ENCODE measurements at places on chromosomes 2 and 18. TPM values are rescaled to one million over a fixed set of nuclear protein-coding genes. Genes with fewer than 3 reads are reported as not detected.

GRCh38 chr2:33131111-33131510 is 184.4 kb downstream of the LTBP1 start:
- no peak for DNase-seq

DNA sequence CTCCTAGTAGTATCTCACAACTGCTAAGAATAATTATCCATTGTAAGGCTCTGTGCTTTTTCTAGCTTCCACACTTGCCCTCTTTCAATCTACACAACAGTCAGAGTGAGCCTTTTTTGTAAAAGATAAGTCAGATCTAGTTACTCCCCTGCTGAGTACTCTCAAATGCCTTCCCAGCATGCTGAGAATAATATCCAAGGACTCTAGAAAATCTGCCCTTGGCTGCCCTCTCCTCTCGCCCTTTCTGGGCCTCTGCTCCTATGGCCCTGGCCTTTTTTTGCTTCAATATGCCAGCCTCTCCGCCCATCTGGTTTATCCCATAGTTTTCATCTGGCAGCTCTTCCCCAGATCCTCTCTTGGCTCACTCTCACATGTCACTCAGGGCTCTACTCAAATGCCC is 455.9 kb upstream of the UBE2E3 start:
- DNase-seq: no peak

- DNase-seq: no peak
Observed at GRCh38 chr2:225472161-225472560, 72.7 kb downstream of the NYAP2 start.

PLEKHH2 gene
- total RNA-seq: 25.4 TPM

- no peak for DNase-seq
Observed at GRCh38 chr18:41134426-41134825, 820.6 kb upstream of the PIK3C3 start.

SP9 gene
- total RNA-seq: not detected

GRCh38 chr2:218877331-218877730 is 3.3 kb upstream of the WNT10A start:
- DNase-seq: peak; percentile 2

DNA sequence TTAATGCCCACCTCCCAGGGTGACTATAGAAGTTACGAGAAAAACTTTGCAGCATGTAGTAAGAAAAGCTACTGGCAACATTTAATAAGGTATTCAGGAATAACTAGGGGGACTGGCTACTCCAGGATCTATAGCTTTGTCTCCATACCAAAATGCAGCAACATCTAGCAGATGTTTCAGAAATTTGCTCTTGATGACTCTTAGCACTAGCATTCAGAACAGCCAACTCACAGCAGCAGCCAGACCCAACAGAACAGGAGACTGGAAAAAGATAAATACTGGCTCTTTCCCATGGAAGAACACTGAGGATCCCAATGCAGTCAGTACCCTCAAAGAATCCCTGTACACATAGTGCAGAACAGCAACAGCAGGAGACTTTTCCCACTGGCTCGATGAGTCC is 105.0 kb downstream of the PRKRA start:
- DNase-seq: no peak

DNA sequence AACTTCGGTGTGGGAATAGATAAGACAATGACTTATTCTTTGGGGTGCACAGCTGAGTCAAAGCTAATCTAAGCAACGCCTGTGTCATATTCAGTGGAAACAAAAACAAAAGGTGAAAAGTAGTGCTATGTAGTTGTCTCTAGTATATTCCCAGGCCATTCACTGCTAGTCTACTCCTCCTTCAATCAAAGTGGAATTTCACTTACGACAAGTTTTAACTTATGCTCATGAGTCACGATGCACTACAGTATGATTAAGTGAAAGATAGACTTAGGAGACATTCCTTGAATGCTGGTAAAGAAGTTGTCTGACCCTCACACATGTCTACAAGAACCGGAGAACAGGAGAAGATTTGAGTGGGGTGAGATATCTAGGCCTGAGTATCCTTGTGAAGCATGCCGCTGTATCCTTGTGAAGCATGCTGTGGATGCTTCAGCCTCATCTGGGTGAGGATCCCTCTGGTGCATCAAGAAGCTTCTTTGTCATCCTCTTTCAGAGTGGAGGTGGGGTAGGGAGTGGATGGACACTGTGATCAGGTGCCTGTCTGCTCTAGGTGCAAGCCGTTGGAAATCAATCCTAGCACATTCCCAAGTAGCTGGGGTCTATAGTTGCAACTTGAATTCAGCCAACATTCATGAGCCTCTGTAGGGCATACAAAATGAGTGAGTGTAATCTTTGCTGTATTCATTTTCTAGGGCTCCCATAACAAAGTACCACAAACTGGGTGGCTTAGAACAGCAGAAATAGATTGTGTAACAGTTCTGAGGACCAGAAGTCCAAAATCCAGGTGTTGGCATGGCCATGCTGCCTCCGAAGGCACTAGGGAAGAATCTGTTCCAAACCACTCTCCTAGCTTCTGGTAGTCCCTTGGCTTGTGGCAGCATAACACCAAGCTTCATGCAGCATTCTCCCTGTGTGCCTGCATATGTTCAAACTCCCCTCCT is 173.5 kb upstream of the FN1 start:
- DNase-seq: no peak

SNED1 gene
- 108 TPM for total RNA-seq

DNA sequence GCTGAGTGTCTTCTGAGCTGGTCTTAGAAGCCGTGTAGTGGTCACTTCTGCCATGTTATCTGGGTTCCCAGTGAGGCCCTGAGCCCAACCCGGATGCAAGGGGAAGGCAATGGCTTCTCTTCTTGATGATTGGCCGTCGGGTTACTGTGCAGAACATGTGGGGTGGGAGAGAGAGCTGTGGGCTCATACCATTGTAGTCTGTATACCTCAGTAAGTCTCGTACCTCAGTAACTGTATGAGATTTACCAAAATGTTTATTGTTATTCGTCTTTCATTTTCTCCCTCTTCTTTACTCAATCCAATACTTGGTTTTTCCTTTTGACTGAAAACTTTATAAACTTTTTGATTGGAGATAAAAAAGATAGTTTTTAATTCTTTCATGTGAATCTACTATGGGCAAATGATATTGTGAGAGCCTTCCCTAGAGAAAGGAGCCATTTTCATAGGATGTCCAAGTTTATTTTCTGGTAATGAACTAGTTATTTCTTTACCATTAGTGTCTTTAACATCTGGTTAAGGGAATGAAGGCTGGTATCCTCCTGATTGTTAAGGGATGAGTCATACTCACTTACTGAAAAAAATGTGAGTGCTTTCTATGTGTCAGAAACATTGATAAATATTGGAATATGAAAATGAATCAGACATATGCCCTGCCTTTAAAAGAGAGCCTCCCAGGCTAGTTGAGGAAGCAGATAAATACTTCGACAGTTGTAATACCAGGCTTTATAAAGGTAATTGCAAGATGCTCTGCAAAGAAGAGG is 129.9 kb downstream of the PRPF40A start:
- DNase-seq: no peak

DNA sequence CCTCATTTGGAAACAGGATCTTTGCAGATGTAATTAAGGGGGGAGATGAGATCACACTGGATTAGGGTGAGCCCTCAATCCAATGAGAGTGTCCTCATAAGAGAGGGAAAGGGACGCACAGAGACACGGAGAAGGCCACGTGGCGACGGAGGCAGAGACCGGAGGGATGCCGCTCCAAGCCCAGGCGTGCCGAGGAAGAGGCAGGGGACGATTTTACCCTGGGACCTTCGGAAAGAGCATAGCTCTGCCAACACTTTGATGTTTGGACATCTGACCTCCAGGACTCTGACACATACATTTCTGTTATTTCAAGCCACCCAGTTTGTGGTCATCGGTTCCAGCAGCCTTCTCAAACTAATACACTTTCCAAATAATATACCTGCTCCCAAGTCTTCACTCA is 84.4 kb upstream of the ZCCHC2 start:
- no peak for DNase-seq

GRCh38 chr18:69723434-69723833 is 224.2 kb downstream of the CD226 start:
- DNase-seq: no peak

DNA sequence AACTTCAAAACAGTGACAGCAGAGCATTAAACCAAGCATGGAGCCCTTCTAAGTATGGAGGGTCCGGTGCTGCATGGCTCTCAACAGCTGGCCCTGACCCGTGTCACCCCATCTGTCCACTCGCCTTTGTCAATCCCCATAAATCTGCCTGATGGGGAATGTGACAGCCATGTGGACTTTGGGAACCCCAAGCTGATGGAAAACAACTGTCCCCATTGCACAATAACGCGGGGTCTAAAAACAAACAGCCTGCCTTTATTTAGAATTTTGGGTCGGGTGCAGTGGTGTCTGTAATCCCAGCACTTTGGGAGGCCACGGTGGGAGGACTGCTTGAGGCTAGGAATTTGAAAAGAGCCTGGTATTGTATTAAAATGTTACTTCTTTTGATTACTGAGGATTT is 17.1 kb upstream of the THADA start:
- DNase-seq: no peak

DNA sequence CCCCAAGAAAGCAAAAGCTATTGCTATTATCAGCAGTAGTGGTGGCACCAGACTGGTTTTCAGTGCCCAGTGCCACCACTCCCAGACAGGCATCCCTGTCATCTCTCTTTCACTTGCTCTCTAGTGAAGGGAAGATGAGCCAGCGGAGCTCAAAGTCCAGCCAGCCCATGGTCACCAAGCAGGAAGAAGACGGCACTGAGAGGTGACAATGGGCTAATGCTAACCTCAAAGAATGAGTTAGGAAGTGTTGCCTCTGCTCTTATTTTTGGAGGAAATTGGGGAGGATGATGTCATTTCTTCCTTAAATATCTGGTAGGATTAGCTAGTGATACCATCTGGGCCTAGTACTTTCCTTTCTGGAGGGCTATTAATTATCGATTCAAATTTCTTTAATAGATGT is 1.7 kb downstream of the SP140 start:
- no peak for DNase-seq

- DNase-seq: no peak
Observed at GRCh38 chr2:108538000-108538625, 3.8 kb downstream of the LIMS1 start.

DPP10 gene
- total RNA-seq: not detected

DNA sequence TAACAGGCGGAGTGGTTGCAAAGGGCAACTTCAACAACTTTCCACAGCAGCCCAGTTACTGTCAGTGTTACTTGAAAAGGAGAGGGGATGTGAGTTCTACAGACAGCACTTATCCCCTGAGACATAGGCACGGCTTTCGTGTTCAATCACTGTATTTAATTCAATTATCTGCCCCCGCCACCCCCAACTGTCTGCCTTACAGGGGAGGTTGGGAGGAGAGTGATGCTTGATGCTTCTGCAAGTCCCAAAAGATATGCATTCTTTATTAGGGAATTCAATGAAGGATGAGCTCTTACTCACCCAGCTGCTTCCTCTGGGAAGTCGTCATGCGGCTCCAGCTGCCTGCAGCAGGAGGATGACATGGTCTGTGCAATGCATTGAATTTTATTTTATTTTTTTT is 639.9 kb downstream of the DCC start:
- DNase-seq: no peak

DNA sequence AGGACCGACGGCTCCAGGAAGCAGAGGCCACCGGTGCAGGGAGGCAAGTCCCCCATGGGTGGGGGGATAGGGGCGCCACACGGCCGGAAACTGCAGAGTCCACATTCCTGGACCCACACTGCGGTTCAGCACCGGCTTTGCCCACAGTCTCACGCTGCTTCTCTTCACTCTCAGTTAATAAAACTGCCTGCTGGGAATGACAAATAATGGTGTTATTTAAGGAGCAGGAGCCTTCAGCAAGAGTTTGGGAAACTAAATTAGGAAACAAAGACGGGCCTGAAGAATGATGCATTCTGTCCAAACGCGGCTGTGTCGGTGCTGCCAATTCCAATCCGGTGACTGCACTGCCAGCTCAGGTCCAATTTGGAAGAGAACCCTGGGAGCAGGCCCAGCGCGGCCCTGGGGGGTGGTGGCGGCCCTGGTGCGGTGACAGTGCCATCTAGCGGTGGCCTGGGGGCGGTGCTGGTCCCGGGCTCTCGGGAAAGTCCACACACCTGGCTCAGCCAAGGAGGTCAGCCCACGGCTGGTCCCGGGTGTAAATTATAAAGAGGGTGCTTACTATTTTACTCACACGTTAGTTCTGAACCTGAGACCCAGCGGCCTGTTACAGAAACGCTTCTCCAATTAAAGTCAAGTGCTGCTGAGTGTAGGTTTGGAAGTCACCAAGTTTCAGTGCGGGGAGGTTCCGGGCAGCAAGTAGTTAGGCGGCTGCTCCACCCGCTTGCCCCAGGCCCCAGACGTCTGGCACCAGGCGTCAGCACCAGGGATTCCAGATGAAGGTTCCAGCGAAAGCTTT is 73.1 kb upstream of the PXDN start:
- peak; percentile 98 for DNase-seq

BOLL gene
- total RNA-seq: not detected

GRCh38 chr2:133044556-133044955 is 374.6 kb upstream of the LYPD1 start:
- no peak for DNase-seq

DNA sequence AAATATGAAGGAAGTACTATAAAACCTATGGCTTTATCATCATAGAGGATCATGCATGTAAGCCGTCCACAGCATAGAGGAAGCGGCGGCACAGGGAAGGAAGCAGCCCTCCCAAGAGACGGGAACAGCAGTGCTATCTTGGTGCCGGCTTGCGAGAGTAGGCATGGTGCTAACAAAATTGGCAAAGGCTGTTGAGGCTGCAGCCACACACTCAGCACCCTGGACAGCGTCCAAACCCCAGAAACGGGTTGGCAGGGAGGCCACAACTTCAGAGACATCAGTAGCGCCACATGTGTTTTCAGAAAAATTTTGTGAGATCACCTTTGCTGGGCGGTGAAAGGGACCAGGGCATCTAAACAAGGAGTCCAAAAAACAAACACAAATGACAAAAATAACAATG is 37.7 kb downstream of the NETO1 start:
- DNase-seq: no peak

- DNase-seq: no peak
Observed at GRCh38 chr2:172404824-172405223, 22.6 kb upstream of the ITGA6 start.

DNA sequence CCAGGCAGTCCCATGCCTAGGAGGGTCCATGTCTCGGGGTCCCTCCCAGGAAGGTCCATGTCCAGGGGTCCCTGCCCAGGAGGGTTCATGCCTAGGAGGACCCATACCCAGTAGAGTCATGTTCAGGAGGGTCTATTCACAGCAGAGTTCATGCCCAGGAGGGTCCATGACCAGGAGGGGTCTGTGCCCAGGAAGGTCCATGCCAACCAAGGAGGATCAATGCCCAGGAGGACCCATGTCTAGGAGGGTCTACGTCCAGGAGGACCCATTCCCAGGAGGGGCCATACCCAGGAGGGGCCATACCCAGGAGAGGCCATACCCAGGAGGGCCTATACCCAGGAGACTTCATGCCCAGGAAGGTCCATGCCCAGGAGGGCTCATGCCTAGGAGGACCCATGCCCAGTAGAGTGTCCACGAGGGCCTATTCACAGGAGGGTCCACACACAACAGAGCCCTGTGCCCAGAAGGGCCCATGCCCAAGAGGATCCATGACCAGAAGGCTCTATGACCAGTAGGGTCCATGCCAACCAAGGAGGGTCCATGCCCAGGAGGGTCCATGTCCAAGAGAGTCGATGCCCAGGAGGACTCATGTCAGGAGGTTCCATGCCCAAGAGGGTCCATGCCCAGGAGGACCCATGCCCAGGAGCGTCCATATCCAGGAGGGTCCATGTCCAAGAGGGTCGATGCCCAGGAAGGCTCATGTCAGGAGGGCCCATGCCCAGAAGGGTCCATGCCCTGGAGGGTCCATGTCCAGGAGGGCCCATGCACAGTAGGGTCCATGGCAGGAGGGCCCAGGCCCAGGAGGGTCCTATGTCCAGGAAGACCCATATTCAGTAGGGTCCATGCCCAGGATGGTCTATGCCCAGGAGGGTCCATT is 10.1 kb downstream of the GPR35 start:
- no peak for DNase-seq

All from aorta (tissue), 5 donors.